ENCODE measurements at places on chromosomes 11 and 22.

GRCh38 chr11:19879307-19880087, 166.9 kb downstream of the NAV2 start:
- DNase-seq: no peak

- no peak for DNase-seq
Measured at GRCh38 chr11:116901211-116901610, 63.8 kb upstream of the APOA1 start.

DNA sequence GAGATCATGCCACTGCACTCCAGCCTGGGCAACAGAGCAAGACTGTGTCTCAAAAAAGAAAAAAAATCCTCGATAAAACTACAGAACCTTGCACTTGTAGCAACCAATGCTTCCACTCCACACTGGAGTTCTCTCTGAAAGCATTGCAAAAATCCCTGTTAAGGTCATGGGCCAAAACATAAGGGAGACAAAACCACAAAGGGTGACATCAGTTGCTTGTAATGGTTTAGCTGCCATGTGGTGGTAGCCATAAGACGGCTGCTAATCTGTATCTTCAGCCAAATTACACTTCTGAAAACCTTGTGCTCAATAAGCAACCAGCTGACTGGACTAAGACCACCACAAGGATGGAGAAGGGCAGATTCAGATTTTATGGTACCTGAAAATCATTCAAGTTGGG, 20.6 kb upstream of the TPH1 start:
- no peak for DNase-seq

DNA sequence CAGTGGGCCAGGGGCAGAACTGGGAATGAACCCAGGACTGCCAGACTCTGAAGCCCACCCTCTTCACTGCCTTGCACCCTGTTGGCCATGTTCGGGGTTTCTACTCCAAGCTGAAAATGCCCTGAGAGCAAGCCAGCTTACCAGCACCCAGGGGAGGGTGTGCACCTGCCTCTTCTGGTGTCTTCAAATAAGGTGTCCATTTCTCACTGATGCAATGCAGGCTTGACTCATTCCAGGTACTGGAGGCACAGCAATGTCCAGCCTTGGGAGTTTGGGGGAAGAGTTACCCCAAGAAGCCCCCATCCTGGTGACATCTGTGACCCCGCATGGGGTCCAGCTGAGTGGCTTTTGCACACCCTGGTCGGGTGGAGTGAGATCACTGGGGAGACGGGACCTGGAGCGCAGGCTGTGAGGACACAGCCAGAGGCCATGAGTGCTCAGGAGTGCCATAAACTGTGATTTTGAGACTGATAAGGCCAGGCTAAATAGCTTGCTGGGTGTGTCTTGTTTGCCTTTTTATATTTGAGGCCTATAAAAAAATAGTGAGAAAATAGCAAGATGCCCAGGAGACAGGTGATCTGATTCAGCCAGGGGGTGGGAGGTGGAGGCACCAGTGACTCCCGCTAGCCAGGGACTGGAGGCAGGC, 4.6 kb upstream of the CERK start:
- DNase-seq: no peak

DNA sequence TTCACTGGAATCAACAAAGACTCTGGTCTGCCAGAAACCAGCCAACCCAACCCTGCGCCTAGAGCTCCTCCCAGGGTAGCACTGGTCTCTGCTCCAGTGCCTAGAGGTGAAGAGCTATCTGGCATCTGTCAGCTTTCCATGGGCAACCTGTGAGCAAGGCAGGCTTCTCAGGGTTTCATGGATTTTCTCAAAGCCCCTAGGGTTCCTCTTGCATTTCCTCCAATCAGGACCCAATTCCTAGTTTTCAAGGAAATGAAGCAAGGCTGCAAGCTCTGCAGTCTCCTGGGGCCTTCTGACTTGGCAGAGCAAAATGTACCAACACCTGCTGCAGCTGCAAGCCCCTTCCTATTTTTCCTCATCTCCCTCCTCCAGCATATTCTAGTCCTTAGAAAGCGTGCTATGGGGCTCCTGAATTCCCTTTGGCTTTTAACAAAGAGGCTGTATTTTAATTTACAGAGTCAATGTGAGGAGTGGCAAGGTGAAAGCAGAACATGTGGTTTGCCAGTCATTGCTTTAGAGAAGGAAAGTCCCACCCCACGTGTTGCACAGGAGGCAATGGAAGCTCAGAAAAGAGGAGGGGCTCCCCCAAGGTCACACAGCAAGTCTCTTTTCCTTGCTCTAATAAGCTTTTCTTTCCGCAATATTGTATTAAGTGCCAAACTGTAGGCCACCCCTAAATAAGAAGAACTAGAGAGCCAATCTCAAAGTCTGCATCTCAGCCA, 33.0 kb upstream of the RIC3 start:
- DNase-seq: no peak

DNA sequence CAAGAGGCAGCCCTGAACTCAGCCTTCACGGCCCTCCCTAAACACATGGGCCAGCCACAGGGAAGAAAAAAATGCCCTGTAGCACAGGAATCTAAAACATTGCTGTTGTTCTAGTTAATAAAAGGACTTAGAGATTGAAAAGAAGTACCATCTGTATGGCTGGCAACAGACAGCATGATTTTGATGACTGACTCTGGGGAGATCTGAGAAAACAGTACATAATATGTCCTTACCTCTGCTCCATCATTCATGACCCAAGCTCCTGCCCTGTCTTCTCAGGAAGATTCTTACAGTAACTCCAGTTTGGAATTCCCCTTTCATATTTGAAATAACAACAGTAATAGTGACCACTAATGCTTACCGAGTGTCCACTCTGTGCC, 244.2 kb downstream of the ETS1 start:
- DNase-seq: no peak

DNA sequence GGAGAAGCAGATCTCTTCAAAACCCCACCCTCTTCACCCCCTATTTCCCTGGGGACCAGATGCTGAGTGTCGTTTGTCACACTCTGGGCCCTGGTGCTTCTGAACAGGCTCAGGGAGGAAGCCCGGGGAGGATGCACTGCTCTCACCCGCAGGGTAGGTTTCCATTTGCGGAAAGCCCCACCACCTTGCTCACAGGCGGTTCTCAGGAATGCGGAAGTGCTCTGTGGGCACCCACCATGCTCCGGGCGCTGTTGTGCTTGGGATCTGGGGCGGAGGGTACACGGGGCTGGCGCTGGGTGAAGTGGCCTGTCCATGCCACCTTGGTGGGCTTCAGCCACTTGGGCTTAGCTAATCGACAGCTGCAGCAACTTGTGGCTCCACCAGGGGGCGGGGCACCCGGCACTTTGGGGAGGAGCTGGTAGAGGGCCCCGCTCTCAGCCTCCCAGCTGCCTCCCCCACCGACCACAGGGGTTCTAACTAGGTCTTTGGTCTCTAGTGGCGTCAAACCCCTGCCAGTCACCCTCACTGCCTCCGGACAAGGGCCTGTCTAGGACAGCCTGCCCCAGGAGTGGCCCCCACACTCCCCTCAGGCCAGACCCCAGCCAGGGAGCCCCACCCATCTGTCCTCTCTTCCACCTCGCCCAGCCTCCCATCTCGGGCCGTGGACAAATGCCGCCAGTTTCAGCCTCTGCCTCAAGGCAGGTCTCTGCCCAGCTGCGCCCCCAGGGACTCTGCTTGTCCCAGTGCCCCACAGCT, 7.4 kb downstream of the NDUFV1 start:
- peak; percentile 3 for DNase-seq

GRCh38 chr11:10606536-10607208, 38.2 kb upstream of the LYVE1 start:
- DNase-seq: no peak

DNA sequence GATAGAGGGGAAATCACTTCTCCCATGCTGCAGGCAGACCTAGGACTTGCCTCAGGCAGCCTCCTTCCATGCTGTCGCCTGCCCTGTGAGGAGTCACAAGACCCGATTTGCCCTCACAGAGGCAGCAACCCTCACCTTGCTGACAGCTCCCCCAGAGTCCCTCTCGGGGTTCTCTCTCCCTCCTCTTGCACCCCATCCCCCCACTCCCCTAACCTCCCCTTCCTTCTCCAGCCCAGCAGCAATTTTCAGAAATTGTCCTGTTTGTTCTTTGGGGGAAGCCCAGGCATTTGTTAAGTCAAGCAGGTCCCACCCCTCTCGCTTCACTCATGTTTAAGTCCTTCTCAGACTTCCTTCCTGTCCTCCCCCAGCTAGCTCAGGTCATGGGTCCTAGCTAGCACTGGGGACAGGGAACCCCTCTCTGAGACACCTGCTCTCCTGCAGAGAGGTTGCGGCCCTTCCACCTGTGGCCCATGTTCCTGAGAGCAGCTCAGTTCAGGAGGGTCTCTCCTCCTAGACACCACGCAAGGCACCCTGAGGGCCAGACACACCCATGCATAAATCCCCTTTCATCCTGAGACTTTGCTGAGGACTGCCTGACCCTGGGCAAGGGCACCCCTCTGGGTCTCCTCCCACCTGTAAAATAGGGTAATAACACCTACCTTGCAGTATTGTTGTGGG, 6.3 kb upstream of the FXYD2 start:
- no peak for DNase-seq

GRCh38 chr22:40324468-40325305, 21.6 kb upstream of the ADSL start:
- DNase-seq: no peak

DNA sequence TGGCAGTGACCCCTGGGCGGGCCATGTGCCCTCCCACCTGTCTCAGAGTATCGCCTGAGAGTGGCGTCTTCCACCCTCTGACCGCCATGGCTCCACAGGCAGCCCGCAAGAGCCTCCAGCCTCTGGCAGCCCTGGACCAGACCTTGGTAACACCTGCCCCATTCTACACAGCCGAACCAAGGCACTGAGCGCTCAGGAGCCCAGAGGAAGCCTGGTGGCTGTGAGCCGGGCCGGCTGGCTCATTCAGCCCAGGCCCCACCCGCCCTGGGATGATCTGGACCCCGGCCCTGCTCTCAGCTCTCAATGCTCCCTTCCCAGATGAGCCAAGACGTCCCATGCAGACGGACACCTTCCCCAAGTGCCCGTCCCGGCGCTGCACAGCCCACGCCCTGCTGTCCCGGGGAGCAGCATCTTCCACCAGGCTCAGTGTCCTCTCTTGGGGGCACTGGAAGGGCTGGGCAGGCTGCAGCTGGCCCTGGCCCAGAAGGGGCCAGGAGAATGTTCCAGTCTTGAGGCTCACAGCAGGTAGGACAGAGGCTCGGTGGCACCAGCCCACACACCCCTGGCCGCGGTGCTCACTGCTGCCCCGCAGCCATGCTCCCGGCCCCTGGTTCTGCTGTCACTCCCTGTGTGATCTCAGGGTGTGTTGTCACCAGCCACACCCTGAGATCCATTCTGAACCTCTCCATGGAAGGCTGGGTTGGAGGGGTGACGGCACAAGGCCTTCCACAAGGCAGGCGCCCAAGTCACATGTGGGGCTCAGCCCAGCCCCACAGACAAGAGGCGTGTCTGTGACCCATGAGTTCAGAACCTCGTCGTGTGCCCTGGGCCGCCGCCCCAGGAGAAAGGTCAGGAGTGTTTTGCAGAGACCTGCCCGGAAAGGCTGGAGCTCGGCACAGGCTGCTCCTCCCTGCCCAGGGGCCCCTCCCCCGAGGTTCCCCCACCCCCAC, 24.2 kb upstream of the PPARA start:
- DNase-seq: no peak

GRCh38 chr11:122115524-122116379, at the start of gene BLID:
BLID (minus strand) TSS chr11:122116215; CDS start chr11:122115922, 293 bp downstream.
- DNase-seq: no peak

DNA sequence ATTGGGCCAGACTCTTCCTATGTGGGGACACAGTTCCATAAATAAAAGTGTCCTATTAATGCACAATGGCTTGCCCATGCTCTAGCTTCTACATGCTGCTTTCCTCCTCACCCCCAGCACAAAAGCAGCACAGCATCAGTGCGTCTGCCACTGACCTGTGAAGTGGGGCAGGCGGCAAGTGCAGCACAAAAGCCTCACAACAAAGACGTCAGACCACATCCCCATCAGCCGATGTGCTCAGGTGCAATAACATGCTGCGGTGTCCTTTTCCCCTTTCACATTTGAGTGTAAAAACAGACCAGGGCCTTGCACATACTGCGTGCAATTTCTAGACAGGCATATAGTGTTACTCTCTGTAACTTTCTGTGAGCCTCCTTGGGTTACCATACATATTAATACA, 12.8 kb downstream of the DKK3 start:
- DNase-seq: no peak

DNA sequence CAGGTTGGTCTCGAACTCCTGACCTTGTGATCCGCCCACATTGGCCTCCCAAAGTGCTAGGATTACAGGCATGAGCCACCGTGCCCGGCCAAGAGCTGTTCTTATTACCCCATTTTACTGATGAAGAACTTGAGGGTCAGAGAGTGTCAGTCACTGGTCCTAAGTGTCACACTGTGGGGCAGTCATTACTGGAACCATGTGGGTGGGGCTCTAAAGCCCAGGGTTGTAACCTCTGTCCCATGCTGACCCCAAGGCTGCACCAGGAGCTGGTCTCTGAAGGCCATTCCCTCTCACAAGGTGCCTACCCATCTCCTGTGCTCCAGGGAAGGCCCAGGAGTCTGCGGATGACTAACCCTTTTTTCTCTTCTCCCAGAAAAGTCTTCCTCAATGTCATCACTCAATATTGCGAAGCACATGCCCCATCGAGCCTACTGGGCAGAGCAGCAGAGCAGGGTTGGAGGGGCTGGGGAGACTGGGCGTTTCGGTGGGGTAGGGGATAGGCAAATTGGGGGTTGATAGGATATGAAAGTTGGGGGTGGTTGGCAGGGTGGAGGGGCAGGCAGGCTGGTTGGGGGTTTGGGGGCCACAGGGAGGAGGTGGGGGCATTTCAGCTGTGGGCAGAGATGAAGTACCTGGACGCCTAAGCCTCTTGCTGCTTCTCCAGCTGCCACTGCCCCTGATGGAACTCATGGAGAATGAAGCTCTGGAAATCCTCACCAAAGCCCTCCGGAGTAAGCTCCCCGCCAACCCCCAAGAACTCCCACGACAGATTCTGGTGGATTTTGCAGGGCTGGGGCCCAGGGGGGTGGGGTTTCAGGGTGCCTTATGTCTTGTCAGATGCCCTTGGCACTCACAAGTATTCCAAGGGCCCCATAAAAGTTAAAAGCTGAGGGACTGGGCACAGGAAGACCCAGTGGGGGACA, 2.0 kb upstream of the ESRRA start:
- no peak for DNase-seq

DNA sequence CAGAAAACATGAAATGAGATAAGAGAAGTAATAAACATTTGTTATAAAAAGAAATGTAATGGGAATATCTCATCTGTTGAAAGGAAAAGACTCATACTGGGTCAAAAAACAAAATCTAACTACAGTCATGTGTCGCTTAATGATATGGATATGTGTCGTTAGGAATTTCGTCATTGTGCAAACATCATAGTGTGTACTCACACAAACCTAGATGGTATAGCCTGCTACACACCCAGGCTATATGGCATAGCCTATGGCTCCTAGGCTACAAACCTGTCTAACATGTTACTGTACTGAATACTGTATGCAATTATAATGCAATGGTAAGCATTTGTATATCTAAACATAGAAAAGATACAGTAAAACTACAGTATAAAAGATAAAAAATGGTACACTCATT, 89.8 kb upstream of the ZC3H12C start:
- no peak for DNase-seq

GRCh38 chr11:9160166-9160565, 68.8 kb upstream of the SCUBE2 start:
- no peak for DNase-seq

DNA sequence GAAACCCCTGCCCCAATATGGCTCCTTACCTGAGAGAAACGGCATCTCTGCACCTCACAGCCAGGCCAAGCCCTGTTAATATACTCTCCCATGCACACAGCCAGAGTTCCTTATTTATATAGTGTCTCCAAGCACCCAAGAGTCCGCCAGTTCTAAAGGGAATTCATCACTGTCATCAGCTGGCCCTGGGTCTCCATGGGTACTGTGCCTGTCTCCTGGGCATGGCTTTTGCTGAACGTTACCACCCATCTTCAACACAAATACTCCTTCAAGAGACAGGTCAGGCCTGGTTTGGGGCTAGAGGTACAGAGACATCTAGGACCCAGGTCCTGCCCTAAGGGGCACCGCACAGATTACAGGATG, 1.6 kb upstream of the ATG16L2 start:
- DNase-seq: no peak

Measured in NCI-H1694 (cell line).